ENCODE measurements at places on chromosomes 2 and 18.
A peak's percentile ranks its signal among the peaks of the same experiment; 100 is the strongest.

GRCh38 chr2:193824474-193824873, 1629.7 kb upstream of the TMEFF2 start:
- DNase-seq, result no peak

DNA sequence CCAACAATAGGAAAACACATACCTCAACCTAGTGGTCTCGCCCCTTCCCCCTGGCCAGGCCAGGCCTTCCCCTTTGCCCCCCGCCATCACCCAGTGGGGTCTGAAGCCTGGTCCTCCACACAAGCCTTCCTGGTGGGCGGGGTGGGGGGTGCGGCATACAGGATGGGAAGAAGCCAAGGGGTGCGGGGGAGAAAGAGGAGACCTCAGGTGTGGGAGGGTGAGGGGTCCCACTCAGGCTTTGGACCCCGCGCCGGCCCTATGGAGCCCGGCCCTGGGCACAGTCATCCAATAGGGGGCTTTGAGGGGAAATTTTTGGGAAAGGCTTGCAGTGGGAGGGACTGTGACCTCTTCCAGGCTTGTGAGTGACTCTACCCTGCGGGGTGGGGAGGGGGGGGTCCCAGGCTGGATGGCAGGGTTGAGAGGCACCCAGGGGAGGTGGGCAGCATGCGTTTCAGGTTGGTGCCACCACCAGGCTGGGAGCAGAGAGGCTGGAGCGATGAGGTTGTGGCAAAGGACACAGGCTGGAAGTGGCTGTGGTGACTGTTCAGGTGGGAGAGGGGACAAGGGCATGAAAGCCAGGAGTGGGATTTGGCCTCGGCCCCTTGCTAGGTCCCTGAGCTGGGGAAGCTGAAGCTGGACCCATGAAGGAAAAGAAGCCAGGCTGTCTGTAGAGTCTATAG, 1.3 kb downstream of the SLC66A3 start:
- DNase-seq, result no peak

DNA sequence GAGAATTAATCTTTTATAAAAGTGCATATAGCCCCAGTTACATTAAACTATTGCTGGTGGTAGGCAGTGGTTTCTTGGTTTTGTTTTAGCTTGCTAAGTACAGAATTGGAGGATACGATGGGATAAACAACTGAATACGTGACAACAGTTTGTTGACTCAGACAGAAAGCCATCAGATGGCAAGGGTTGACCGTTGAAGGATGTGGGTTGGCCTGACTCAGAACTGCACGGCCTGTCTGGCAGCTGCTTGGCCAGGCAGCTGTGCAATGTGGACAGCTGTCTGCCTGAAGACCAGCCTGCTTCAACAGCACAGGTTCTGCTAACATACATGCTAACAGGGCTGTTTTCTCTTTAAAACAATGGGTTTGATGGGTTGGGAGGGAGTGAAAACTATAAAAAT, 46.6 kb downstream of the PRKRA start:
- DNase-seq, result no peak

- no peak for DNase-seq
Measured at GRCh38 chr2:20091305-20091991, 40.0 kb upstream of the LAPTM4A start.

DNA sequence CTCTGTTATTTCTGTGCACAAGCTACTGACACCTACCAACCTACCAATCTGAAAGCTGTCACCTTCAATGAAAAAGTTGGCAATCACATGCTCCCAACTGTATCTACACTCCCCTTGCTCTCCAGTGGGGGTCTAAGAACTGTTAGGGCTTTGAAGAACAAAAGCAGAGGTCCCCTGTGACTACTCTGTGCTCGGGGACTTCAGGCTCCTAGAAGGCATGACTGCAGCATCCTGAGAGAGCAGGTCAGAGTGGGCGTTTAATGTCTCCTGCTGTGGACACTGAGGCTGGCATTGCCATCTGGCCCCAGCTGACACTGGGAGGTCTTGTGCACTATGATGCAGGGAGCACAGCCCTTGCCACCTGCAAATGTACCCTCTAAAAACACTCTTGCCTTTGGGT, 93.3 kb downstream of the ACTR2 start:
- no peak for DNase-seq

DNA sequence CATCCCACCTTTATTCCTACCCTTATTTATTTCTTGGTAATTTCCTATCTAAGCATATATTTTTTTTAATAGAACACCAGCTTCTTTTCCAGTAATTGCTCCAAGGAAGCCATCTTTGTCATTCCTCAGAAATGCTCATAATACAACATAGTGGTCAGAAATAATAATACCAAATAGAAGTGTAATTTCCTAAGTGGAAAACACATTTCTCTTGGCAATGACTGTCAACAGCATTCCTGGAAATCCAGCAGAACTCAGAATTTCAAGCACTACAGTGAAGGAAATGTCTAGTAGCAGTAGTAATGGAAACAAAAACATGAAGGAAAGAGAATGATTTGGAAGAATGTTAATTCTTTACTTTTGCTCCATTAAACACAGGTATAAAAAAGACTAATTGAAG, 56.6 kb downstream of the GDF7 start:
- DNase-seq, result no peak

DNA sequence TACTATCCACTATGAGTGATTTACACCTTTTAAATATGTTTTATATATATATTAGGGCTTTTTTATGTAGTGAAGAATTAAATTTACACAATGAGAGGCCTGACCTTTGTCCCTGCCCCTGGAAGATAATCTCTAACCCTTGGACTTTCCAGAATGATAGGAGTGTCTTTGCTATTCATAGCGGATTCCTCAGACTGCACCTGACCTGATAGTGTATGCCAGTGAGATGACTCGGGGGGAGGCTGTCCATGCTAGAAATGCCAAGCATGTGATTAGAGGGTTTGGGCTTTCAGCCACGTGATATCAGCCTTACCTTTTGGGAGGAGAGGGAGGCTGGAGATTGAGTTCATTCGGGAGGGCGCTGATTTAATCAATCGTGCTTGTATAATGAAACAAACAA, 44.1 kb upstream of the LHCGR start:
- no peak for DNase-seq

GRCh38 chr2:95159690-95160449, at the start of gene ZNF514:
Gene ZNF514 (minus strand): TSS chr2:95159848. CDS start chr2:95153253, 6,595 bp downstream.
- peak; percentile 75 for DNase-seq

GRCh38 chr18:62760403-62760734, 45.0 kb downstream of the PHLPP1 start:
- DNase-seq, result no peak

DNA sequence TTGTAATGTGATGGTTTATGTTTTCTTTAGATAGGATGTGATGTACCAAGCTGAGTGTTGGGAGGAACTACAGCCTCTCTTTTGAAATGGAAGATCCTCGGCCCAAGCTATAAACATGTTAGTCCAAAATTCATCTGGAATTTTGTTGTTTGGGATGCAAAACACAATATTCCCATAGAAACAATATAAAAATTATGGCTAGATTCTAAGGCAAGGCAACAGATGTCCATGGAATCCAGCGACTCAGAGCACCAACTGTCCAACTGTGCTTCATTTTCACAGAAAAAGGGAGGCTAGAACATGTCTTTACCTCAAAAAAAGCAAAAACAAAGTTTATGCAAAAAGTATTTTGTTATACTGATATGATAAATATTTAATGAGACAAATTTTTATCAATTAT, 52.4 kb upstream of the ATP8B1 start:
- DNase-seq, result no peak

Data from activated naive CD4-positive, alpha-beta T cell (primary cell).